ENCODE measurements at places on chromosomes 12 and 14.

DNA sequence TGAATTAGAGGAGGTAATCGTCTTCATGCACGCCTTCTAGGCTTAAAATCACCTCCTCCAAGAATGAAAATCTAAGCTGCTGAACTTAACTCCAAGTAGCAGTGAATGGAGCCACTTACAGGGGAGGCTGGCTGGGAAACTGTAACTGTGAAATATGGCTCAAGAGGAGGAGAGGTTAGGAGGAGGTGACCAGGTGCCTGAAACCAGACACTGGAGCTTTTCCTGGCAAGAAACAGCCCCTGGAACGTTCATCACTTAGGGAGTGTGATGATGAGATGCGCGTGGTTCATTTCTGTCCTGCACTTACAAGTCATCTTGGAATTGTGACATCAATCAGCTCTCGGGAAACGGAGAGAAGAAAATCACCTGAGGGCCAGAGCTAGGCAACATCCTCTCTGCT, 62.3 kb upstream of the TMEM132C start:
- DNase-seq, result no peak

- no peak for DNase-seq
Measured at GRCh38 chr14:89310211-89310610, 106.8 kb downstream of the FOXN3 start.

- DNase-seq, result peak; percentile 29
Measured at GRCh38 chr12:65948320-65949008, 124.2 kb downstream of the HMGA2 start.

DNA sequence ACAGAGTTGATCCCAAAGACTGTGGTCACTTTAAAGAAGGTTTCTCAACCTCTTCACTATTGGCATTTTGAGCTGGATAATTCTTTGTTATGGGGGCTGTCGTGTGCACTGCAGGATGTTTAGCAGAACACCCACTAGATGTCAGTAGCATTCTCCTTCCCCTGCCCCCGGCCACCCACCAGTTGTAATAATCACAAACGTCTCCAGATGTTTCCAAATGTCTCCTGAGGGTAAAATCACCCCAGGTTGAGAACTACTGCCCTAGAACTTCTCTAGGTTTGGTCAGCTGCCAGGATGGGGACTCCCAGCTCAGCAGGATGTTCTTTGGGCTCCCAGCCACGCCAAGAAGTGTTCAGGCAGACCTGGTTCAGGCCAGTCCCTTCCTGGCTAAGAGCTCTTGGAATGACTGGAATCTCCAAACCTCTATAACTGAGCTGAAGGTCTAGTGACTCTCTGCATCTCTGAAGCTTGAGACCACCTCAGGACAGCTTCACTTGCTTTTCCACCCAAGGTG, 12.5 kb upstream of the AJUBA start:
- no peak for DNase-seq

GRCh38 chr12:77152623-77153193, 87.3 kb upstream of the E2F7 start:
- DNase-seq, result peak; percentile 55

DNA sequence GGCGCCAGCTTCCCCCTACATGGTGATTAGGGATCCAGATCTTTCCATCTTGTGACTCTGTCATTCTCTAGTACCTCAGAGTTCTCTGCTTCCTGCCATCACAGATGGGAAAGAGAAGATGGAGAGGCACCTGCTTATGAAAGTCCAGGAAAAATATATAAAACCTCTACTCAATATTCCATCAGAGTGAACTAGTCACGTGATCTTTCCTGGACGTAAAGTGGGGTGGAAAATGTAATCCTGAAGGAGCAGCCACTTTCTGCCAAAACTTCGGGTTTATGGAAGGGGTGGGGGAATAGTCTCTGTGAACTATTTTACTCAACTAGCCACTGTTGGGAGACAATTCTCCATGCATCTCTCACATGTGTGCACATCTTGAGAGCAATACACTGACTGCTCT, 47.7 kb downstream of the STAB2 start:
- DNase-seq, result no peak

- peak; percentile 53 for DNase-seq
Measured at GRCh38 chr12:82326905-82327503, 31.2 kb downstream of the CCDC59 start.

- DNase-seq, result no peak
Measured at GRCh38 chr12:54018468-54018984, 9.7 kb upstream of the HOXC6 start.

- DNase-seq, result peak; percentile 94
Measured at GRCh38 chr14:102524451-102525218, 15.1 kb upstream of the ANKRD9 start.

GRCh38 chr14:32933629-32934072, 5.0 kb upstream of the NPAS3 start:
- no peak for DNase-seq

GRCh38 chr12:52815676-52816588, 2.0 kb upstream of the KRT4 start:
- DNase-seq, result no peak

- DNase-seq, result no peak
Measured at GRCh38 chr14:55819610-55820304, 239.8 kb downstream of the KTN1 start.

GRCh38 chr14:45270031-45270430, 17.0 kb upstream of the MIS18BP1 start:
- DNase-seq, result no peak

DNA sequence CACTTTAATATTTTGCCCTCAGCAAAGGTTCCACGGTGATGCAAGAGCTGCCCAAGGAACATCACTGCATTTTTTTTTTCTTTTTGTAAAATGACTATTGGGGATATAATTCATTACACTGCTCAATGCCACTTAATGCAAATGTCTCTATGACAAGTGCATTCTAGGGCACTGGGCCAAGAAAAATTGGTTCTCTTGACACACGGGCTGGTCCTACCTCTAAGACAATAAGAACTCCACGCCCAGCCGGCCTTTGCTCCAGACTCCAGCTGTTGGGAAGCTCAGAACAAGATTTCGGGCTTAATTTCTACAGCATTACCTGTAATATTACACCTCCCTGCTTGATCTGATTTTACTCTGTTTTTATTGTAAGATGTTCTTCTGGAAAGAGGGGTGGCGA, 48.8 kb upstream of the VRK1 start:
- DNase-seq, result peak; percentile 2

DNA sequence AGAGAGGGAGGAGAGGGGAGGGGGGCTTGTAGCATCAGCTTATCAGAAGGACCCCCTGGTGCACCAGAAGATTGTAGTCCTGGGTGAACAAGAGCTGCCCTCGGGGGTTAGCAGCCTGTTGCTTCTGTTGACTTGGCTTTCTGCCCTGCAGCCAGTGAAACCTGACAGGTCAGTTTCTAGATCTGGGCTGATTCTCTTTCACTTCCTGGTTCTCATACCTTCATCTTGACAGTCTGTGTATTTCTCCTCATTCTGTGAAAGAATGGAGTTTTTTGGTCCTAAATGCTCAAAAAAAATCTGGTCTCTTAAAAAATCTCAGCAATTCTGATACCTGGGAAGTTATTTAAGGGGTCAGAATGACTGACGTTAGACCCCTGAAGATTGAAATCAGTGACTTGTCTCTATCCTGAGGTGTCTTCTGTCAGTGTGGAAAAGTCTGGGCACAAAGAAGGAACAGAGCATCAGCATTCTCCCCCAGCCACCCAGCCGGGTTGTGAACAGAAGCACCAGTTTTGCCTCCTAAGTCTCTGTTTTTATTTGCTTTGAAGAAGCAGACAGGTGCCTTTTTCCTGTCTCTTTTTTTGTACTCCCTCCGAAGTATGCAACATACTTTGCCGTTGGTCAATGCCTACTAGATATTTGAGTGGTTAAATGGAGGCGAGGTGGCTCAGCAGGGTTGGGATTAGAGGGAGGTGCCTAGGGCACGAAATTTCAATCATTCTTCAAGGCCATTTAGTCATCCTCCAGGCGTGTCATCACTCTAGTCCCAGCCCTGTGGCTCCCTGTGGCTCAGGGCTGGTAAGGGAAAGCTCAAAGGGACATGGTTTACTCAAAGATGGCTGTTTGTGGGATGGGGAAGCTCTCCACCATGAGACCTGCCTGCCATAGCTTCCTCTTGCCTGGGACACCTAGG, 24.0 kb downstream of the TTC9 start:
- DNase-seq, result peak; percentile 86

DNA sequence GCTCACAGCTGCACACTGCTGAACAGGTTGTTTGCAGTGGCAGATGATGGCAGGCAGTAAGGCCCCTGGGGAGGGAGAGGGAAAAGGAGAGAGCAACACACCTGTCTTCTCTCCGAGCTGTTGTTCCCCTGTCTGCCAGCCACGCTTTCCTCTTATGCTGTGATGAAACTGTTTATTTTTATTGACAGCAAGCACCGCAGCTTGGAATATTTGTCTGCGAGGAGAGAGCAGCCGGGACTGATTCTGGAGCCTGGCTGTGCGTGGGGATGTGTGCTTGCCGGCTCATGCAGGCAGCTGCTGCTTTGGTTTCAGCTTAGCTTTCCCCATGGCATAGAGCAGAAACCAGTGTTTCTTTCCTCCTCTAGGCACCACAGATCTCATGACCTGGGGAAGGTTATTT, 58.7 kb upstream of the KCNA5 start:
- no peak for DNase-seq

GRCh38 chr14:75279153-75279762, 630 bp downstream of the FOS start:
- DNase-seq, result no peak

GRCh38 chr12:119373666-119374065, 39.1 kb downstream of the CCDC60 start:
- no peak for DNase-seq
